ENCODE measurements at places on chromosomes 13 and 19.

GRCh38 chr13:29716493-29716892 is 121.0 kb upstream of the SLC7A1 start:
- H3K4me1 ChIP-seq, result peaks cover 5% of the 10 kb centered on the region
- no peaks in the 10 kb centered on the region for H3K36me3 ChIP-seq
- no peak for DNase-seq

GRCh38 chr19:29386970-29387369 is 138.8 kb upstream of the VSTM2B start:
- H3K27ac ChIP-seq, result no peak overlapping the region
- H3K36me3 ChIP-seq, result no peaks in the 10 kb centered on the region
- no peak for DNase-seq
- no peaks in the 10 kb centered on the region for H3K27me3 ChIP-seq
- H3K4me3 ChIP-seq, result no peak overlapping the region

GRCh38 chr19:48274173-48274572 is 4.3 kb downstream of the ZNF114 start:
- no peak overlapping the region for H3K4me3 ChIP-seq
- no peaks in the 10 kb centered on the region for H3K27me3 ChIP-seq
- no peak overlapping the region for H3K27ac ChIP-seq
- H3K36me3 ChIP-seq, result peaks cover 3% of the 10 kb centered on the region
- DNase-seq, result no peak

- H3K4me3 ChIP-seq, result no peak overlapping the region
- H3K4me1 ChIP-seq, result peaks cover 3% of the 10 kb centered on the region
- DNase-seq, result no peak
- H3K36me3 ChIP-seq, result no peaks in the 10 kb centered on the region
These were observed 41.1 kb upstream of the GTF3A start for GRCh38 chr13:27383104-27383921.

GRCh38 chr13:60268203-60268555 is 104.5 kb upstream of the DIAPH3 start:
- no peaks in the 10 kb centered on the region for H3K4me1 ChIP-seq
- peak; percentile 2 for DNase-seq
- no peak overlapping the region for H3K27ac ChIP-seq
- no peaks in the 10 kb centered on the region for H3K36me3 ChIP-seq
- peak overlapping the region; percentile 42 for H3K4me3 ChIP-seq
- no peaks in the 10 kb centered on the region for H3K27me3 ChIP-seq

GRCh38 chr13:43368003-43368402 is 344.6 kb downstream of the DNAJC15 start:
- H3K4me1 ChIP-seq, result no peaks in the 10 kb centered on the region
- H3K27ac ChIP-seq, result no peak overlapping the region
- no peaks in the 10 kb centered on the region for H3K36me3 ChIP-seq
- no peak overlapping the region for H3K4me3 ChIP-seq

DNA sequence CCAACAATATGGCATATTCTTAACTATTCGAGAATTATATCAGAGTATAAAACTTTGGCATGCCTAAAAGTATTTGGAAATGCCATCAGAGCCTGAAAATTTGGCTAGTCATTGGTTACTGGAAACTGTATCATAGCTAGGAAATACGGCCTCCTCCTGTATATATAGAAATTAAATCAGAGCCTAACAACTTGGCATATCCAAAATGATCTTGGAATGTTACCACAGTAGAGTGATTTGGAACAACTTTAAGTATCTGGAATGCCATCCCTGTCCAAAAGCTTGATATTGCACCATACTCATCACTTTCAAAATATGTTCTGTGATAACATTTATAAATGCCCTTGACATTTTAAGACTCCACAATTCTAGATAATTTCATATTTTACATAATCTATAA is 335.8 kb downstream of the SLITRK1 start:
- H3K27ac ChIP-seq, result no peak overlapping the region
- no peaks in the 10 kb centered on the region for H3K4me1 ChIP-seq

DNA sequence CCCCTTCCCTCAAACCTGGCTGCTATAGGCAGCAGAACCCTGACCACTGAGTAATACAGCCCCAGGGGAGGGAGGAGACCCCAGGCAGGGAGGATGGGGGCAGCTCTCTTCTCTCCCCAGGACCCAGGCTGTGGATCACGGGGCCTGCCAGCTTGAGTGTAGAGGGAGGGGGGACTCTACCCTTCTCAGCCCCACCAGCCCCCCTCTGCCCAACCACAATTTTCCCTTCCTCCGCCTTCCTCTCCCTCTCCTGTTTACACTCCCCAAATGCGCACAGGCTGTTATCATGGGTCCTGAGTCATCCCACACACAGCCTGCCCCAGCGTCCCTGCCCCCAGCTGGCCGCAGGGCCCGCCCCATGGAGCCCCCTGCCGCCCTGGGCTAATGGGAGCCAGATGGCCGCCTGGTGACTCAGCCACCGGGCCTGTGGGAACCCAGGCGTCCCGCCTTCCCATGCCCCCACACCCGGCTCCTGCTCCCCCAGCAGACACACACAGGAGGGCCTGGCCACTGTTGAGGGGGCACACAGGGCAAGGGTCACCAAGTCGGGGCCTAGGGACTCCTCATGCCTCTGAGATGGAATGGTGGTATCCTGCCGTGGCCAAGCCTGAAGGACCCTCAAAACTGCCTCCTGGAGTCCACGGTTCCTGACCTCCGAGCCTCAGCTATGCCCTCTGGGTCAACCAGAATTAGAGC is 13.6 kb downstream of the CCDC97 start:
- peak overlapping the region; percentile 91 for H3K27ac ChIP-seq
- H3K4me1 ChIP-seq, result peaks cover 47% of the 10 kb centered on the region
- DNase-seq, result no peak
- peaks cover 65% of the 10 kb centered on the region for H3K36me3 ChIP-seq

GRCh38 chr19:18156841-18157464 is 4.0 kb downstream of the PIK3R2 start:
- no peaks in the 10 kb centered on the region for H3K27me3 ChIP-seq
- H3K27ac ChIP-seq, result peak overlapping the region; percentile 63
- H3K36me3 ChIP-seq, result no peaks in the 10 kb centered on the region
- DNase-seq, result peak; percentile 89
- peaks cover 52% of the 10 kb centered on the region for H3K4me1 ChIP-seq

GRCh38 chr19:5154129-5154798 is 185.4 kb downstream of the KDM4B start:
- DNase-seq, result peak; percentile 38
- H3K27ac ChIP-seq, result no peak overlapping the region
- no peaks in the 10 kb centered on the region for H3K4me1 ChIP-seq
- H3K36me3 ChIP-seq, result no peaks in the 10 kb centered on the region

GRCh38 chr19:33508941-33509614 is 12.5 kb downstream of the PEPD start:
- H3K36me3 ChIP-seq, result peaks cover 67% of the 10 kb centered on the region
- no peaks in the 10 kb centered on the region for H3K4me1 ChIP-seq
- no peak overlapping the region for H3K27ac ChIP-seq

DNA sequence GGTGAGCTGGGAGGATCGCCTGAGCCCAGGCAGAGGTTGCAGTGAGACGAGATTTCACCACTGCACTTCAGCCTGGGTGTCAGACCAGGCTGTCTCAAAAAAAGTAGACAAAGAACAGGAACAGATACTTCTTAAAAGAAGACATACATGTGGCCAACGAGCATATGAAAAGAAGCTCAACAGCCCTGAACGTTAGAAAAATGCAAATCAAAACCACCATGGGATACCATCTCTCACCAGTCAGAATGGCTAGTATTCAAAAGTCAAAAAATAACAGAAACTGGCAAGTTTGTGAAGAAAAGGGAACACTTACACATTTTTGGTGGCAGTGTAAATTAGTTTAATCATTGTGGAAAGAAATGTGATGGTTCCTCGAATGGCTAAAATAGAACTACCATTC is 3.0 kb upstream of the LGALS14 start:
- no peaks in the 10 kb centered on the region for H3K36me3 ChIP-seq
- H3K4me1 ChIP-seq, result no peaks in the 10 kb centered on the region
- no peak for DNase-seq
- no peaks in the 10 kb centered on the region for H3K27me3 ChIP-seq
- H3K4me3 ChIP-seq, result no peak overlapping the region
- H3K27ac ChIP-seq, result no peak overlapping the region

Measured in small intestine (tissue), 16 donors.